ENCODE measurements at places on chromosomes 7 and 10.

- peak; percentile 26 for DNase-seq
Observed at GRCh38 chr7:17937506-17938120, 2.7 kb downstream of the SNX13 start.

DNA sequence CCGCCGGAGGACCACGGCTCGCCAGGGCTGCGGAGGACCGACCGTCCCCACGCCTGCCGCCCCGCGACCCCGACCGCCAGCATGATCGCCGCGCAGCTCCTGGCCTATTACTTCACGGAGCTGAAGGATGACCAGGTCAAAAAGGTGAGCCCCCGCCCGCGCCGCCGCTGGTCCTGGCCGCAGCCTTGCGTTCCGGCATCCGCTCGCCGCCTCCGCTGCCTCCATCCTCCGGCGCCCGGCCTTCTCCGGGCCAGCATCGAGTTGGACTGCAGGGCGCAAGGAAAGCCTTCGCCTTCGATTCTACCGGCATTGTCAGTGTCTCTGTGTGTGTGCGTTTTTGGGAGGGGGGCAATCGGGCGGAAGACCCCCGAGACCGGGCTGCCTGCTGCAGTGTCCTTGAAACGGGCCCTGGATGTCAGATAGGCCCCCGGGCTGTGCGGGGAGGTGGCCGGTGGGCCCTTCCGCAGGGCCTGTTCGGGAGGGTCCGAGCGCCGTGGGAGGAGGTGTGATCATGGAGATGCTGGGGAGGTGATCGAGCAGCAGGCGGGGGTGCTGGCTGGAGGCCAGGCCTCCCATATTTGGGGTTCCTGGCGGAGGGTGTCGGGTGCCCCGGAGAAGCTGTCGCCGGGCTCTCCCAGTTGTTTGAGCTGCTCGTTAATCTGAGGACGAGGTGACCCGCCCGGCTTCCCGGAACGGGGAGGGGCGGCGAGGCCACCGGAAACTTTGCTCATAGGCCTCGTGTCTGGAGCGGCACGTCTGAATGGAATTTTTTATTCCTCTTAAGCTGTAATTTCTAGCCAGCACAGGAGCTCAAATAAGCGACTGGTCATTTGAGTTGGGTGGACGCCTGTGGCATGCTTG lies 40.8 kb downstream of the HK1 start:
- DNase-seq, result no peak

- DNase-seq, result no peak
Observed at GRCh38 chr10:103280506-103280905, 3.6 kb downstream of the INA start.

DNA sequence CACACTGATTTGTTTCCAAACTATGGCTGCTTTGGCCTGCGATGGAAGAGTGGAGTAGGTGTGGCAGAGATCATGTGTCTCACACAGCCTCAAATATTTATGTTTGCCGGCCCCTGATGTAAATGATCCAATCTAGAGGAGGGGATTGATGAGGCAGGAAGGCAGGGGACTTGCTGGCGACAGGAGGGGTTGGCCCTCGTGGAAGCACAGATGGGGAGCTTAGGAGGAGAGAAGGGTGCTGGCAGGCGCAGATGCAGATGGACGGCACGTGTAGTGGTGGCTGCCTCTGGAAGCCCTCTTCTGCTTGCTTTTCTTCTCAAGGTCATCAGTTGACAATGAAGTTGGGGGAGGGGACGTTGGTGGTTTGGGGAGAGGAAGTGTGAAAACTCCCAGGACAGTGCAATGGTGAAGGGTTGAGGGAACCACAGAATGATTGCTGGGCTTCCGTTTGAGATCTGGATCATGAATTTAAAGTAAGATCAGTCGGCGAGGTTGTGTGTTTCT lies 15.4 kb downstream of the COL13A1 start:
- no peak for DNase-seq

- DNase-seq, result no peak
Observed at GRCh38 chr7:124839687-124840086, 74.1 kb upstream of the GPR37 start.

Measured in SK-MEL-5 (cell line).